ENCODE measurements at places on chromosomes 5 and 9.

DNA sequence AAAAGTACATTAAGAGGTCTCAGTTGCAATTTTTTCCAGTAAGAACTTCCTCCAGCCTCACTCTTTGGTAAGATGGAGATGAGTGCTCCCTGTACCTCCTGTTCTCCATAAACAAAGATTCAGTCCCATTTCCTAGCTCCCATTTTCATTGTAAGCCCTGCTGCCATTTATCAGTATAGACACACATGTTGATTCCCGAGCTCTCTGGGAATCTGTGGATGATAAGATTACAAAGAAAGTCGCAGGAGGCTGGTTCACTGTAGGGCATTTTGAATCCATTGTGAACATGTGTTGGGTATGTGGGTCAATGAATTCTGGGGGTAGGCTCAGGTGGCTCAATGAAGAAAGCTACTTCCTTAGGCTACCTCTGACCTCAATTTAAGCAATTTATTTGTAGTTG lies 36.7 kb downstream of the RGMB start:
- no peak for DNase-seq

GRCh38 chr9:123637945-123638634 lies 282.1 kb downstream of the CRB2 start:
- no peak for DNase-seq

DNA sequence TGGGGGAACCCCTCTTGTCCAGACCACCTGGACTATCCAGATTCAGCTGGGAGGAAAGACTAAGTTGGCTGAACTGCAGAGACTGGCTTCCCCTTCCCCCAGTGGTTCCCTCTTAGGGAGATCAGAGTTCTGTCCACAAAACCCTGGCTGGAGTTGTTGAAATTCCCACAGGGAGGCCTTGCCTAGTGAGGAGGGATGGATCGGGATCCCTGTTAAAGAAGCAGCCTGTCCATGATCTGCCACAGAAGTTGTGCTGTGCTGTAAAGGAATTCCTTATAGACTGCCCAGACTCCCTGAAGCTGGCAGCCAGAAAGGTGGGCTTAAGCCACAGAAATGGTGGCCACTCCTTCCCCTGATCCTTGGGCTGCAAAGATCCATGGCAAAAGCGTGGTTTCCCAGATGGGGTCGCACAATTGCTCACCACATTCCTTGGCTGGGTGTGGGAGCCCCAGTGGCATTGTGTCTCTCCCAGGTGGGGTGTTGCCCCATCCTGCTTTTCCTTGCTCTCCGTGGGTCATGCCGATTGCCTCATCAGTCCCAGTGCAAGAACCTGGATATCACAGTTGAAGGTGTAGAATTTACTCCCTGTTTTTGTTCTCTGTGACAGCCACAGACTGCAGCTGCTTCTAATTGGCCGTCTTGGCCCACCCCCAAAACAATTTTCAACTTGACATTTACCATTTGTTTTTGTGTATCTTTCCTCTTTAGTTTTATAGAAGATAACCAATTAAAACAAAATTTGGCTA lies 342.4 kb downstream of the FGF10 start:
- no peak for DNase-seq

DNA sequence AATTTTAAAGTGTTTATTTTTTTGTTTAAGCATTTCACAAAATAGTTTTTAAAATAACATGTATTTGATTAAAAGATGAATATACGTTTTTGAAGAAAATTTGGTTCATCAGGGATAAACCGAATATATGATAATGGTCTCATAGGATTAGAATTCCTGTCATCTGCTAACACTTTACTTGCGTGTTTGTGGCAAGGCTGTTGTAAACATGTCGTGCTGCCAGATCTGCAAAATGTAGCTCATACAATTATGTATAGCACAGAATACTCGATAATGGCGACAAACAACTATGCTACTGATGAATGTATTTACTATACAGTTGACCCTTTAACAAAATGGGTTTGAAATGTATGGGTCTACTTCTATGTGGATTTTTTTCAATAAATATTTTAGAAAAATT lies 7.2 kb upstream of the TXNDC8 start:
- no peak for DNase-seq

GRCh38 chr9:70429899-70430298 lies 15.4 kb upstream of the KLF9 start:
- DNase-seq = no peak

- no peak for DNase-seq
These were observed 8.0 kb downstream of the GRIA1 start for GRCh38 chr5:153498516-153498915.

GRCh38 chr9:79329861-79330260 lies 241.9 kb upstream of the TLE4 start:
- no peak for DNase-seq

DNA sequence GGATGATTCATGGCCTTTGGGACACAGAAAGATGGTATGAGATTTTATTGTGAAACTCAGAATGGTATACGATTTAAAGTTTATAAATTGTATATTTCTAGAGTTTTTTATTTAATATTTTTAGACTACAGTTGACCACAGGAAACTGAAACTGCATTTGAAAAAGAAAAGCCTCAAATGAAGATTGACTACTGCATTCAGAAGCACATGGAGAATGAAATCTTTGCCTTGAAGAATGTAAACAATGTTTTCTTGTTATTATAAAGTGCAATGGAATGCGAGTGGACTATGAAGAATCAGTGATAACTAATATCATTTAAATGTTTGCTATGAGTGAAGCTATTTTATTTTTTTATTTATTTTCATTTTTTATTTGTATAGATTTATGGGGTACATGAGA lies 169.1 kb upstream of the CDH18 start:
- DNase-seq = no peak

DNA sequence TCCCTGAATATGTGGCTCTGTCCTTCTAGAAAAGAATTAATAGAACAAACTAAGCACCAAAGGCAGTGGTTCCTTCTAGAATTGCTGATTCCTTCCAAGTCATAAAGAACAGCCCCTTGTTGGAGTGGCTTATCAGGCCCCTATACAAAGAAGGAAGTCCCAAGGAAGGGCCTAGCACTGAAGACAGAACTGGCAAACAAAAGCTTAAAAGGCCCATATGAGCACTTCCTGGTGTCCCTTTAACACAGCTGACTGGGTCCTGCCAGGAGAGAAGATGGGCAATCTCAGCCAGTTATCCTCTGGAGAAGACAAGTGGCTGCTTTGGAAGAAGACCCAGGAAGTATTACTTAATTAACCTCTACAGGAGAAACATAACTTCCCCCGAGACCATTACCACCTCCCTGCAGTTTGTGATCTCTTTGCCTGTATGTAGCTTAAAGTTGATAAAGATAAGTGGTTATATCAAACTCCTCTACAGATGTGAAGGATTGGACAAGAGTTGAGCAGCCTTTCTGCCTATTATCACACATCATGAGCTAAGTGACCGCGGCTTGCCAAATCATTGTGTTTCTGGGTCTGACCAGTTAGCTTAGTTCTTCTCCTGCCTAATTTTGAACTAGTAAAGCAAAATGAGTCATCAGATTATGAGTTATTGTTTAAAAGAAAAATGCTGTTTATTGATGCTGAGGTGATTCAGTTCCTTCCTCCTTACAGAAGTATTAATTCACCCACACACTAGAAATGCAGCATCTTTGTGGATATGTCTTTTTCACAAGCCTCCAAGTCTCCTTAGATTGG lies 13.3 kb upstream of the STING1 start:
- DNase-seq = no peak

DNA sequence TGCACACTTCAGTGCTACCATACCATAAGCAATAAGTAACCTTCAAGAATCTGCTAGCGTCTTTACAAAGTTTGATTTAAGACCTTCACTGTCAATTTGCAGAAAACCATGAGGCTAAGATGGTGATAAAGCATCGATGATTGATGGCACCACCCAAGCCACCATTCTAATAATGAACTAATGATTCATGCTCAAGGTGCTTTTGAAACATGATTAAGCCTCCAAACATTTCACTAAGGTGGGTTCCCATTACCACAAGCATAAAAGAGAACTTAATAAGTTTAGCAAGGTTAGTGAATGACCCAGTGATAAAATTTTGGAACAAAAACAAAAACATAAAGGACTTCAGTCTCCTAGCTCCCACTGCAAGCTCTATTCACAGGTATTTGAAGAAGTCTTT lies 214.7 kb downstream of the FBXL17 start:
- DNase-seq = no peak

GRCh38 chr5:160054831-160055230 lies 45.9 kb downstream of the TTC1 start:
- no peak for DNase-seq

- DNase-seq = no peak
These were observed 3.5 kb downstream of the PRXL2C start for GRCh38 chr9:96651626-96652025.

DNA sequence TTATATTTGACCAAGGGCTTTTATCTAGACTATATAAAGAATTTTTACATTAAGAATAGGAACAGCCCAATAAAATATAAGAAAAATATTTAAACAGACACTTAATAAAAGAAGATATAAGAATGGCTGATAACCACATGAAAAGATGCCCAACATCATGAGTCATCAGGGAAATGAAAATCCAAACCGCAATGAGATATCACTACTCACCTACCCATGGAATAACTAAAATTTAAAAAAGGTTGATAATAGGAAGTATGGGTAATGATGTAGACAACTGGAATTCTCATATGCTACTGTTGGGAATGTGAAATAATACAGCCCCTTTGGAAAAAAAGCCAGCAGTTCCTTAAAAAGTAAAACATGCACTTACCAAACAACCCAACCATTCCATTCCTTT lies 206.9 kb upstream of the PCSK5 start:
- DNase-seq = no peak

- peak; percentile 47 for DNase-seq
These were observed 387.2 kb downstream of the ARHGEF28 start for GRCh38 chr5:74013222-74013621.
